Hepatocyte (in vitro differentiated cells): ENCODE measurements at places on chromosomes 7 and 10.

- no peak for DNase-seq
Measured at GRCh38 chr7:33350577-33350976, 221.2 kb downstream of the BBS9 start.

- DNase-seq, result no peak
Measured at GRCh38 chr10:117431160-117431559, 55.9 kb upstream of the PDZD8 start.

DNA sequence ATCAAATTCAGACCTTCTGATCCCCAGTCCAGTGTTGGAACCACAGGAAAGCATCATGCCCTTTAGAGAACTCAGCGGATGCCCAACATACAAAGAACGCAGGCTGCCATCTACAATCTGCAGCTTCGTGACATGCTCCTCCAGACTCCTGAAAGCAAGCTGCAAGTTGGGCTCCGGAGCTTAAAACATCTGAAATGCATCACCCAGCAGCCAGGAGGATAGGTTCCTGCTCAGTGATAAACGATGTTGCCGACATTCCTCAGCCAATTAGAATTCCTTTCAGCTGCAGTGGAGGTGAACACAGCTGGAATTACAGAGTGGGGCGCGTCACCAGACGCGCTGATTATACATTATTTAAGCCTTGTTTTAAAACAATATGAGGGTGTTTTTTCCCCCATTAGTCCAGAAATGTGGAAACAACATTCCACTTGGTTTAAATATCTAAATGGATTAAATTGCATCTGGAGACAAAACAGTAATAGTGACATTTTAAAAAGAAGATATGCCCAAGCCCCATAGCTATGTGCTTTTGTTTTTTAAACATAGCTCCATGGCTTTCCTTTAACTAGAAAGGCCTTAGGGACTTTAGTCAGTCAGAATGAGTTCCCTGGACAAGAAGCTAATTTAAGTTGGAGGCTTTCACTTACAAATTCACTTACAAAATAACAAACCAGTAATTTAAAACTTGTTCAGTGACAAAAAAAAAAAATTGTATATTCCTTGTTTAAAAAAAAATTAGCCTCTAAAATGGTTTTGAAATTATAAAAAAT, 6.3 kb downstream of the SMURF1 start:
- DNase-seq, result peak; percentile 69

GRCh38 chr10:24723788-24724380, at the start of gene ARHGAP21:
ARHGAP21 (minus strand) TSS chr10:24723887; CDS start chr10:24721899, 1,988 bp downstream.
- DNase-seq, result peak; percentile 84

DNA sequence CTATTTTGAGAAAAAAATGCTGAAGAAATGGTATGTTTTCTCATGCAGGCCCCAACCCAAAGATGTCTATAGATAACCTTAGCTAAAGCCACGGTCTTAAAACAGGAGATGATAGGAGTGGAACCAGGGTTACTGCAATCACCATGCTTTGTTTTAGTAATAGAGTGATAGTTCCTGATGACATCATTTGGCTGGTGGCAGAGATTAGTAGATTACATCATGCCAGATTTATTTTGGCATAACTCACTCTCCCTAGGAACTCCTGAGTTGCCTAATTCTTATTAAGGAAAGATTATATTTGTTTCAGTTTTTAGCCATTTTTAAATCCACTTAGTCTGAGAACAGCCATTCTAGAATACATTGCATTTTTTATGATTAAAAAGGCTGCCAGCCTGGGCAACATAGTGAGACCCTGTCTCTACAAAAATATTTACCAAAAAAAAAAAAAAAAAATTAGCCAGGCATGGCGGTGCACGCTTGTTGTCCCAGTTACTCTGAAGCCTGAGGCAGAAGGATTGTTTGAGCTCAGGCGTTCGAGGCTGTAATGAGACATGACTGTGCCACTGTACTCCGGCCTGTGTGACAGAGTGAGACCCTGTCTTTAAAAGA, 17.8 kb downstream of the ENO4 start:
- DNase-seq, result no peak

DNA sequence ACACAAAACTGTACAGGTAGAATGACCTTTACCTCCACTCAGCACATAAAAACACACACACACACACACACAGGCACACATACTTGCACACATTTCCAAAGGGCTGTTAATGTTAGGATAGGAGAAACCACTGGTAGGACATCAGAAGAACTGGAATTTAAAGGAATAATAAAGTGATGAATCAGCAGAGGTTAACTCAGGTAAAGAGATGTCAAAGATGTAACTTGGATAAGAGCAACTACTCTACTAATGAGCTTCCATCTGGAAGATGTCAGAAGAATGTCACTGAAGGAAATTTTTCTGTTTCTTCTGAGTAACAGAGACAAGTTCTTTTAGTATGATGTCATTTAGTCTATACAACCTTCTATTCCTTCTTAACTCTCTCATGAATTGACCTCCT, 26.4 kb upstream of the GPR37 start:
- no peak for DNase-seq

DNA sequence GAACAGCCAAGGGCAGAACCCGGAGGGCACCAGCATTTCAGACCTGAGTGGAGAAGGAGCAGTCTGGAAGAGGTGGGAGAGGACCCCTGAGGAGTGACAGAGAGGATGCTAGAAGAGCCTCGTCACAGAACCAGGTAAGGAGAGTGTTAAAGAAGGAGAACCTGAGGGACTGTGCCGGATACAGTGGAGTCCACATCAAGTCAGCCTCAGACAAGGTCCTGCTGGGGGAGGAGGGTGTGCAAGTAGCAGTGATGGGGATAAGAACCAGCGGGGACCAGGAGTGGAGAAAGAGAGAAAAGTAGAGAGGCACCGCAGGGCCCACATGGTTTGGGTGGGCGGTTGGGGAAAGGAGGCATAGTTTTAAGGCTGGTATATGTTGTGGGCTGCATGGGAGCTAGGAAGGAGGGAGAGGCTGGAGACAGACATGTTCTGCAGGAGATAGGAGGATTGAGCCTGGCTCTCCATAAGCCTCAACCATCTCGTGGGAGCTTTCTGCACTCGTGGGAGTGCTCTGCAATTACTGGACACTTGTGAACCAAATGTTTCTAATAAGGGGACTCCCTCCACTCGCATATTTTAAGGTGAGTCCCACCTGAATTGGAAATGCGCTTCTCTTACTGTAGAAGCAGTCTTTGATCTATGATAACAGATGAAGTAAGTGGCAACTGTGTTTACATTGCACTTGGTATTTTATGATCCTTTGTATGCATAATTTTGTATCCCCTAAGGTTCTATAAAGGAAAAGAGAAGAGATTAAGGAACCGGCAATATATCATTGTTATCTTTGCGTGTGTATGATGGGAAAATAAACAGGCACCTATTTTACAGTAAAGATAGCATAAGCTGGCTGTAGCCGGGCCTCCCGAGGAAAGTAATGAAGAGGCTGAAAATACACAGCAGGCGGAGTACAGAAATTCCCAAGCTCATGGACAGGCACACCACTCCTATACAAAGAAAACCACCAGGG, 154.8 kb downstream of the ADAM12 start:
- DNase-seq, result no peak

DNA sequence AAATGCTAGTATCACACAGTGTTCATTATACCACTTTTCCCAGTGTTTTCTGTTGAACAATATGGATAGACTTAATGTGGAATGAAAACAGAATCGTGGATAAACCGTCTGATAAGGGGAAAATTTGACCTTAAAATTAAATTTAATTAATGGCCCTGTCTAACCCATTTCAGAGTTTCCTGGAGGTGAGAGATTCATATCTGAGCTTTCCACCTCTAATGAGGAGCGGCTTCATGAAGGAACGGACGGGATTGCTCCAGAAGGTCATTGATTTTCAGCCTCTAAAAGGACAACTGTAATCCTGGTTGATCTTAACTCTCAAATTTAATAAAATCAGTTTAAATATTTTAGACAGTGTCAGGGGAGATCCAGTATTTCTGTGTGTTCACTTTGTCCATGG, 874.9 kb downstream of the GRID1 start:
- DNase-seq, result no peak

DNA sequence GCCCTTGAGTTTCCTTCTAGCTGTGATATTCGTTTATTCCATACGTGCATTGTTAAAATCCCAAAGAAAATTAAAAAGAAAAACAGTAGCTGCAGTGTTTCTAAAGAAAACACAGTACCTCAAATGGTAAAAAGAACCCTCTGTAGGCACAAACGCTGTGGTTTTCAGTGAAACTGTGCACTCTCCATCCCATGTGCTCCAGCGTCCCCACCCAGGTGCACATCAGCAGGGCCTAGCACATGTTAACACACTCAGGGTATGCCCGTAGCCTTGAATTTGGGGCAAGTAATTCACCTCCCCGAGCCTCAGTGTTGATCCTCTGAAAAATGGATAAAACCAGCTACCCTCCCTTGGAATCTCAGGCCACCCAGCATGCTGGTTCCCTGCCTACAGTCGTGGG, 9.5 kb downstream of the SLC18A2 start:
- no peak for DNase-seq

GRCh38 chr10:104441329-104442000, 87.8 kb downstream of the CFAP58 start:
- peak; percentile 23 for DNase-seq

- DNase-seq, result no peak
Measured at GRCh38 chr7:158120716-158121115, 466.9 kb downstream of the PTPRN2 start.

DNA sequence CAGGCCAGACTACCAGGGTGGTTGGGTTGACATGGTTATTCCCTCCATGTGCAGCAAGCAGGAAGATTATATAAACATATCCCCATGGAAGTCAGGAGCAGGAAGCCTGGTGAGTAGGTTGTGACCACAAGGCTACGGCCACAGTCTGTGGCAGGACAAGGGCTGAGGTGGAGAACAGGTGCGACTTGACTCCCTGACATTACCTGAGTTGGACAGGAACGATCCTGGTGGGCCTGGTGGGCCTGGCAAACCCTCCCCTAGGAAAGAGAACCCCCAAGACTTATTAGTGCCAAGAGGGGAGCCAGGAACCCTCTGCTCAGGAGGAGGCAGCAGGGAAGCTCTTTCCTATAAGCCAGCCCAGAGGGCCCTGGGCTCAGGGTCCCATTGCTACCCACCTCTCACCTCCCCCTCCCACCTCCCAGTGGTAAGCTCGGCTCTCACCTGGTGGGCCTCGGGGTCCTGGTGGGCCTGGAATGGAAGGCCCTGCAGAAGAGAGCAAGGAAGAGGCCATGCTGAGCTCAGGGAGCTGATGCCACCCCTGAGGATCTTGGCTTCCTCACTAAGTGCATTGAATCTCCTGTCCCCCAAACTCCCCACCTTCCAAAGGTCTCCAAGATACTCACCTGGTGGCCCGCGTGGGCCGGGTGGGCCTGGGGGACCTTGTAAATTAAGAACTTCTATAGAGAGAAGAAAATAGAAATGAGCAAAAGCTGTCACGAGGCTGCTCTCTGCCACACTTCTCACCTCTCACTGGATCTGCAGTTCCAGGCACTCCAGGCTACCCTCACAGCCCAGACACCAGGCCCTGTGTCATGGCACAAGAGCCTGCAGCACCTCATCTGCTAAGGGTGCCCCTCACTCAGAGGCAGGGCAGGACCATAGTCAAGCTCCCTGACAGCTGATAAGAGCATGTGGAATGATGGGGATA, 44.6 kb downstream of the COL17A1 start:
- DNase-seq, result no peak

GRCh38 chr10:10247585-10247984, 770.1 kb upstream of the CELF2 start:
- no peak for DNase-seq

GRCh38 chr10:124921261-124921660, 20.7 kb upstream of the ZRANB1 start:
- no peak for DNase-seq

GRCh38 chr10:34143466-34143865, 671.6 kb downstream of the PARD3 start:
- no peak for DNase-seq

DNA sequence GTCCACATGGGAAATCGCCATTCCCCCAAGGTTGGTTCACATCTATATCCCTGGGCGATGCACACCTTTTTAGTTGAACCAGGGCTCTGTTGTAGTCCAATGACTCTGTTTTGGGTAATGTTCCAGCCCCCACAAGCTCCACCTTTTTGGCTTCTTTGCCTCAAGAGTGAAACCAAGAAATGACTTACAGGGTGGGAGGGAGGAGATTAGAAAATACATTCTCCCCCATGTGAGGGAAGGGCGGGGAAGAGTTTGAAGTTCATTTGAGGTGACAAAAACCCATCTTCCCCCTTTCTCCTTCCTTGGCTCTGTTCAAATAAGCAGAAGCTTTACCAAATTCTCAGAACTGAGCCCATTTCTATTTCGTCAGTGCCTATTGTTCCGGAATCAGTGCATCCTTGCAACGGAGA, 82.8 kb downstream of the GATA3 start:
- no peak for DNase-seq

DNA sequence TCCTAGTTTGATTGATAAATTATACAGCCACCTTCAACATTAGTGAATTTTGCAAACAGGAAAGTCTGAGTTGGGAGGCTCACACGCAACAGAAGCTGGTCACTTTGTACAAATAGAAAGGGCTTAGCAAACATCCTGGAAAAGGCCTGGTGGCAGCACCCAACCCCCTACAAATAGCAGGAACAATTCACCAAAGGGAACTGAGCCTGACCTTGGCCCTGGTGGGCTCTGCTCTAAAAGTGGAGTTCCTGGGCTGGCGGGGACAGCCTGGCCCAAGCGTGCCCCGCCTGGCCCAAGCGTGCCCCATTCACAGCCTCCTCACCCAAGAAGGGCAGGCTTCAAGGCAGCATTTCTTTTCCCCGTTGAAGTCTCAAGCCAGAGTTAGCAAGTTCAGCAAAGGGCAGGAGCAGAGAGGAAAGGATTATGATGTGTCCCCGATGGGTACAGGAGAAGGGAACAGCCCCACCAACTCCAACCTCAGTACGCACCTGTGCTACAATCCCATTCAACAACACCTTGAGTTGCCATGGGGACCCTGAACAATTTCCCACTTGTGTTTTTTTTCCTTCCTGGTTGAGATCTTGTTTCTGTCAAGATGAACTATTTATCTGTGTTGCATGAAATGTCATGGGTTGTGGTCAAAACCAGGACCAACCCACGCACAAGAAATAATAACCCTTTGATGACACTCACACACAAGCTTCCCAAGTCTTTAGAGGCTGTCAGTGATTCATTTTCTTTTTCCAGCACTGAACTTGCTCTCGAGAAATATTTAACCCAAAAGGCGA, 43.4 kb downstream of the RGS10 start:
- no peak for DNase-seq

DNA sequence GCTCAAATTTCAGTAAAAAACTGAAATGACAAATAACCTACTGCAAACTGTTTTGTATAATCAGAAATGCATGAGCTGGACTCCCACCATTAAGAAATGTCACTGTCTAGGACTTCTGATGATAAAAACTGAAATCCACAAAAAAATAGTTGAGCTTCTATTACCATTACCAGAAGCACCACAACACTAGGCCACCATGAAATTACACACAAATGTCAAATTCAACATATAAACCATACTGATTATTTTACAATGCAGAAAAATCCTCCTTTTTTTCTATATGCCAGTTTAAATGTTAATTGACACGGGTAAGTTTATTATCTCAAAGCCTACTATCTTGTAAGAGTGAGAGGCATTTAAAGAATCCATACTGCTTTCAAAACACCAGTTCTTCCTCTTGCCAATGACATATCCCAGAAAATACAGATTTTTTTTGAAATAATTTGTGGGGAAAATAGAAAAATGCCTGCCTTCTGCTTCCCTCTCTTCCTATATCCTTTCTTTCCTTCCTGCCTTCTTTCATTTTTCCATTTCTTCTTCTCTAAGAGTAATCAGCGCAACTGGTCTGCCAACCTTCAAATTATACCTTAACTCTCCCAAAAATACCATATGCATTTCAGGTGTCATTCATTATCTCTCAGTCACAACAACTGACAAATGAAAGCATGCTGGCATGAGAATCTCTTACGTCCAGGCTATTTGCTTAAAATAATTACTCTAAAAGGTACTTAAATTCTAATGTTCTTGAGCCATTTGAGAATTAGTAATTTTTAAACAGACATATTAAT, 12.3 kb downstream of the PDK4 start:
- no peak for DNase-seq
